ENCODE measurements at places on chromosomes 7 and 10.
A peak's percentile ranks its signal among the peaks of the same experiment; 100 is the strongest.

DNA sequence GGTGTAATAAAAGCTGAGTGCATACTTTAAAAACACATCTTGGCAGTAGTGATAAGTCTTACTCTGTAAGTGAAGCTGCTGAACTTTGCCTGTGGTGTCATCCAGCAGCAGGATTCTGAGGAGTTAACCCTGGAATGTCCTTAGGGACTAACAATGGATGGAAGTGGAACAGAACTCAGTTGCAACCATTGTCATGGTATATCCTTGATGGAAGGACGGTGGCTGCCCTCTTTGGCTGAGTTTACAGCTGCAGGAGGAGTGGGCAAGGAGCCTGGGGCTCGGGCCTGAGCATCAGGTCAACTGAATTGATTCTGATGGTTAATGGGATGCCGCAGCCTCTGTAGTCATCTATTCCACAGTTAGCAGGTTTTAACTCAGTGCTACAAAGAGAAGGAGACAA is 56.2 kb downstream of the MRC1 start:
- DNase-seq = no peak

GRCh38 chr10:32548208-32548607 is 102.3 kb downstream of the CCDC7 start:
- no peak for DNase-seq

GRCh38 chr10:132397671-132398565 is 918 bp downstream of the PWWP2B start:
- peak; percentile 59 for DNase-seq

DNA sequence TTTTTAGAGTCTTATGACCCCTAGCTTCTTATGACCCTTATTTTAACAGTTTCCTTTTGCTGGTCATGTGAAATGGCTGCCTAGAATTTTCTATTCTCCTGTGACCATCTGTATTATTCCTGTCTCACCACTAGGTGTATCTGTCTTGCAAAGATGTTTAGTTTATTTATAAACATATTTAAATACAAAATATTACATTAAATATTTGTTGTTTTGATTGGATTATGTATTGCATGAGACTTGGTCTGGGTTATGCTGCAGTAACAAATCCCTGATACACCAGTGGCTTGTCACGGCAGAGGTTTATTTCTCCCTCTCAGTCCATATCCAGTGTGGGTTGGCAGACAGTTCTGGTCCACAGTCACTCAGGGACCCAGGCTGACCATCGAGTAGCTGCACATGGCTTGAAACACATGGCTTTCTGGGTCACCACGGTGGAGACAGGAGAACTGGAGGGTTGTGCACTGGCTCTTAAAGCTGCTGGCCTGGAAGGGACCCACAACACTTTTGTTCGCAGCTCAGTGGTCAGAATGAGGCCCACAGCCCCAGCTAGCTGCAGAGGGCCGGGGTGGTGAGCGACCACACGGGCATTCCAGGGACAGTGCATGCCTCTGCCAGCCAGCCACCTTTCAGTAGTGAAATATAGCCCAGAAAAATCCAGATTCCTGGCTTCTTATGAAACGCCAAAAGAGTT is 7.4 kb downstream of the RASSF4 start:
- DNase-seq = no peak

DNA sequence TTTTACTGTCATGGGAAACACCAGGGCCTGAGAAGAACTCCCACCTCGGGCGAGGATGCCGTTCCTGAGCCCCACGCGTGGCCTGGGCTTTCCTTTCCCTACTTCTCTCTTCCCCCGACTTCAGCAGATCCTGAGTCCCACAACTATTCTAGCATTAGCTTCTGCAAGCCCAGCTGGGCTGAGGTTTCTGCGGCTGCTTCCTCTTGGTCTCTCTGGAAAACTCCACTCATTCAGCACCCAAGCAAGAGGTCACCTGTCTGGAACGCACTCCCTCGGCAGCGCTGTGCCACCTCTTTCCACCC is 761 bp upstream of the DOCK1 start:
- DNase-seq = no peak

GRCh38 chr7:68492359-68492690 is 1106.0 kb upstream of the AUTS2 start:
- no peak for DNase-seq

DNA sequence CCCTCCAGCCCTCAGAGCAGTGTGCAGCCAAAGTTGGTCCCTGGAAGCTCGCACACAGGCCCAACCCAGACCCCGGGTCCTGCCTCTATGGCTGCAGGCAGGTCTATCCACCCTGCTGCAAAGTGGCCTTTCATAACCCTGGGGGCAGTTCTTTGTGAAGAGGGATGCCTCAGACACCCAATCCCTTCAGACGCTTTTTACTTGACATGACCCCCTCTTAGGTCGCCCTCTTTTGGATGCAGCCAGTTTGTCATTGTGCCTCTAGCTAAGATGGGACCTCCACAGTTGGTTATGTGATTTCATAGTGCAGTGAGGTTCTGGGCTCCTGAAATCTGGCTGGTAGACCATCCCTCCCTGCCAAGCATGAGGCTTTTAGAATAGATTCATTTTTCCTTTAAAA is 27.3 kb downstream of the SMKR1 start:
- DNase-seq = no peak

DNA sequence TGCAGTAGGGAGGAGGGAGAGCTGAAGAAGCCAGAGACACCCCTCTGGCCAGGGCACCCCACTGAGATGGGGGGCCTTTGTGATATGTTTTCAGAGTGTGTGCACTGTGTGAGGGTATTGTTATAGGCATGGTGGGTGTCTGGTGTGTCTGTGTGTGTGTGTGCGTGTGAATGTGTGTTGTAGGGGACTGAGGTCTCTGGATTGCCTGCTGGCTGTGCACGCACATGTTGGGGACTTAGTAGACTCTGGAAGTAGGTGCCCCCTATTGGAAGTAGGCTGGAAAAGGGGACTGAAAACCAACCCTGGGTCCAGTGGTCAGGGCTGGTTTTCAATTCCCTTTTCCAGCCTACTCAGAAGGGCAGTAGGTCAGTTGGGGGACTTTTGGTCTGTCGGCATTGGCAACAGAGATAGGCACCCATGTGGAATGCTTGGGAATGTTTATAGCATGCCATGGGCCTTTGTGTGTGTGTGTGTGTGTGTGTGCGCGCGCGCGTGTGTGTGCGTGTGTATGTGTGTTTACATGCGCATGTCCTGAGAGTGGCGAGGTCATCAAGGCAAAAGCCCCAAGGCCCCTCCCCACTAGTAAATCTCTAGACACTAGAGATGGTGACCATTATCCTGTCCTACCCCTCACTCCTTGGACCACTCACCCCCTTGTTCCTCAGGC is 78.8 kb downstream of the HIF1AN start:
- DNase-seq = no peak

DNA sequence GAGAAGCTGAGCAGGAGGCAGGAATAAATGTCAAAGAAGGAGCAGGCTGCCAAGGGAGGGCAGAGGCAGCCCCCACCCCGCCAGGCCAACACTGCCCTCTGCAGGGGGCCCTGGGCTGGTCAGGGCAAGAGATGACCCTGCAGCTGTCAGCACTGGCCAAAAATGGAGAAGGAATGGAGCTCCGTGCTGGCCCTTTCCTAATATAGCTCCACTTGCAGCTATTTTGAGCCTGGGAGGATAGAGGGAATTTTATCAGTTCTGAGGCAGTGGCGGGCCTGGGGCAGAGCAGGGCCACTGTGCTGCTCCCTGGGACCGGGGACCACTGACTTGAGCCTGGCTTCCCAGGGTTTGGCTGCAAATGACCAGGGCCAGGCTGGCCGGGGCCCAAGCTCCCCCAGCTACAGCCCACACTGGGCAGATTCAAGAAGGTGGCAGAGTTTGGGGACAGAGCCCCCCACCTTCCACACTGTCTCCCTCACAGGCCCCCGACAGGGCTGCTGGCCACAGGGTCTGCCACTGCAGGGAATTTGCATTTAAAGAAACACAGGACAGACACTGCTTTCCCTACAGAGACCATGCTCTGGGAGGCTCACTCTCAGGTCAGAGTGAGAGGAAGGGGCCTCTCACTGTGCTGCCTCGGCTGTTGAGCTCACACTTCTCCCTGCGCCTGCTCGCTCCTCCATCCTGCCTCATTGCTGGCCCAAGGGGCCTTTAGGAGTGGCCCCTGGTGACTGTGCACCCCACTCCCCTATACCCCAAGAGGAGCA is 16.2 kb downstream of the LDB3 start:
- DNase-seq = no peak

- DNase-seq = no peak
Observed at GRCh38 chr10:101166430-101166829, 35.3 kb downstream of the TLX1 start.

DNA sequence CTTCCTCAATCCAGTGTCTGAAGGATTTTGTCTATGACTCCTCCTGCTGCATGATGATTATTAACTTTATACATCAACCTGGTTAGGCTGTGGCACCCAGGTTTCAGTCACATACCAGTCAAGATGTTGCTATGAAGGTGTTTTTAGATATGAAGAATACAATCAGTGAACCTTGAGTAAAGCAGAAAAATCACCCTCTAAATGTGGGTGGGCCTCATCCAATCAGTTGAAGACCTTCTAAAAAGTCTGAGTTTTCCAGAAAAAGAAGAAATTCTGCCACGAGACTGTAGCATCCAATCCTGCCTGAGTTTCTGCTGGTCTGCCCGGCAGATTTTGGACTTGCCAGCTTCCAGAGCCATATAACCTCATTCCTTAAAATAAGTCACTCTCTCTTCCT is 126.1 kb upstream of the FRMD4A start:
- DNase-seq = no peak

DNA sequence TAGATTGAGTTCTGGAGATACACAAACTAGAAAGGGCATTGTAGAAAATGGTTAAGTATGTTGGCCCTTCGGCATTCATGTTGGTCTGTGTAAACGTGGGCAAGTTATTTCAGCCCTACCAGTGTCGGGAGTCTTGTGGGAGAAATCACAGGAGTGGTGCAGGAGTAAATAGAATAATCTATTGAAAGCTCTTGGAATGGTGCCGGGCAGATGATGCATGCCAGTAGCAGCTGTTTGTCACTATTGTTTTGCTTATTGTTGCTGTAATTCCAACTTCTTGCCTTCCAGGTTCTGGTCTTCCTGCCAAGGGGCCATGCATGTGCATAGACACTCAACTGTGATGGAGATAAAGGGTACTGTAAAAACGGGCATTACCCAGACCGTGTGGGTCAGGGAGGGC is 259.4 kb downstream of the CAMK1D start:
- no peak for DNase-seq

DNA sequence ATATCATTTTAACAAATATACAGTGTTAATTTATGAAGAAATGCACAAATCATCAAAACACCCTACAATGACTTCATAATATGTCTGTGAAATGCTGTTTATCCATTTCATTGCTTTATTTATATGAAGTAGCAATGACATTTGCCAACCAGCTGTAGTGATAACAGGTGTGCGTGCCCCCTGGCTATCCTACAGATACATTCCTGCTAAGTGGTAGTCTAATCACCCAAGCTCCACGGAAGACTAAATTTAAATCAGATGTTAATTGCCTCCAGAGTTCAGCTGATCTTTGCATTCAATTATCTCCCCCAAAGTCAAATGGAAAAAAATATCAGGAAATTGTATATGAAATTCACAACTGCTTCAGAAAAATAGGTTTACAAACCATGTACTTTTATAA is 1164.2 kb upstream of the LRRN3 start:
- no peak for DNase-seq

GRCh38 chr10:86668297-86669165 is at the start of gene LDB3:
Gene LDB3 (plus strand): TSS chr10:86668511. CDS start chr10:86668692, 181 bp downstream.
- no peak for DNase-seq

DNA sequence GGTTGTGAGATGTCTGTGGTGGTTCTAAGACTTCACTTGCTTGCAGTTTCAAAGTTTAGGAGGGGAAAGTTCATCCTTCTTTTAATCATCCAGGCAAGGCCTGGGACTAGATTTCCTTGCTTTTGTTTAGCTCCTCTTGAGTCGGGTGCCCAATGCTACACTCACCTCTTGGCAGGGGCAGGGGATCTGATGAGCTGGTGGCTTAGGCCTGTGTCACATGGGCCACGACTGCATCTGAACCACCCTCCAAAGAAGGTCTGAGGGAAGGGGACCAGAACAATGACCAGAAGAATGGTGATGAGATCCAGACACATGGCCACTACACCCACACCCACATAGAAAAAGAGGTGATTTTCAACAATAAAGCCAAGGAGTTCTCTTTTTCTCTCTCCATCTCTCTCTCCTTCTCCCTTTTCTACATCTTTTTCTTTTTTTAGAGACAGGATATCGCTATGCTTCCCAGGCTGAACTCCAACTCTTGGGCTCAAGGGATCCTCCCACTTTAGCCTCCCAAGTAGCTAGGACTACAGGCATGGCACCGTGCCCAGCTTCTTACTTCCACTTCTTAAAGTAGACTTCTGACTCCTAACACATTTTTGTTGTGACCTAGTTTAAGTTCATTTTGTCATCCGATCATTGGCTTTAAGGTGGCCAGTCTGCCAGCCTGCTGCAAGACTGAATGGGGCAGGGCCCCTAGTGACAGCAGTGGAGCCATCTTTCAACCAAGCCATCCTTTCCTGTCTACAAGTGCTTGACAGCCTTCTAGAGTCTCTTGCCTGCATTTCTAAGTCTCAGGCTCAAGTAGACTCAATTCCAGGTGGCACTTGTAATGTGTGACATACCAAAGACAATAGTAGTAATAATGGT is 350.9 kb downstream of the RNLS start:
- DNase-seq = no peak

GRCh38 chr7:12965767-12966166 is 278.3 kb downstream of the ARL4A start:
- no peak for DNase-seq

DNA sequence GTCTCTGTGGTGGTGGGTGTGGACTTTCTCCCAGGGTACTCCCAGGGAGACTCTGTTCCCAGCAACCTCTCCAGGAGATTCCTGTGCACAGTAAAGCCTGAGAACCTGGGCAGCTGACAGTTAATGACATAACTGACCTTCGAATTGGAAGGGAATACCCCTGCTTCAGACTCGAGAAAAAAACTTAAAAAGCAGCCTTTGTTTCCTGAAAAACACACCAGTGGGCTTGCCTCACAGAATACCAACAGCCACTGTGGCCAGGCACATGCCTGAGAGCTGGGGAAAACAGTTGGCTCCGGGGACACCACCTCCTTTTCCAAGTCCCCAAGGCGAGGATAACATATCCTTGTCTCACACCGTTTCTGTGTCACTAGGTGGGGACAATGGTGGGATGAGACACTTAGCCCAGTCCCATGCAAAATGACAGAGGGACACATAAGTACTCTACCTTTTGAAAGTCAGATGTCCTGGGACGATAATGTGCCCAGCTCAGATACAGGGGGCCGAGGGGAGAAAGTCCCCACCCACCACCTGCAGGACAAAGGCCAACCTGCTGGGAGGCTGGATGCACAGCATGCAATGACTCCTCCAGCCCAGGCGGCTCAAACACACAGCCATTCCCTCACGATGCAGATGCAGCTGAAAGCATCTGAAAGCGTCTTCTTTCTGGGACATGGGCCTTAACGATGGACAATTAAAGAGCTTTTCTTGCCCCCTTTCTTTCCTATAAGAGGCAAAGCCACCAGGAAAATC is 65.6 kb downstream of the HIPK2 start:
- no peak for DNase-seq

DNA sequence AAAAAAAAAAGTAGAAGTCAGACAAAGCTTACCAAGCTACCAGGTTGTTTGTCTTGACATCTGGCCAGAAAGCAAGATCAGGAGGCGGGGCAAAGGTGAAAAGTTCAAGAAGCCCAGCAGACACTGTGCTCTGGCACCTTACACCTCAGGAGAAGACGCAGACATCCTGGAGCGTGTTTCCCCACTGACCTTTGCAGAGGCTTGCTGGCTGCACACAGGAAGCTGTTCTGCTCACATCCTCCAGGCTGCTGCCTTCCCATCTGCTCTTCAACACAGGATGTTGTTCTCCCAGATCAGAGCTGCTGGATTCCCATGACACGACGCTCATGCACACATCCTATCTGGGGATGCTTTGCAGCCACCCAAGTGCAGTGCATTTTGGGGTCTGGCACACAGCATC is 174.4 kb upstream of the KIAA1217 start:
- DNase-seq = no peak

Measured in HAP-1 (cell line).